ENCODE measurements at places on chromosomes 2 and 18. TPM values are rescaled to one million over a fixed set of nuclear protein-coding genes. Genes with fewer than 3 reads are reported as not detected.

GRCh38 chr2:105796131-105796638, 51.5 kb downstream of the NCK2 start:
- peak overlapping the region; percentile 26 for H3K4me3 ChIP-seq
- peaks cover 81% of the 10 kb centered on the region for H3K4me1 ChIP-seq
- peak overlapping the region; percentile 59 for H3K27ac ChIP-seq
- no peak for DNase-seq

Gene KIAA2012
- not detected for total RNA-seq

Gene TCF23
- total RNA-seq: 0.08 TPM

Gene SLC66A2
- 27.4 TPM for total RNA-seq

DNA sequence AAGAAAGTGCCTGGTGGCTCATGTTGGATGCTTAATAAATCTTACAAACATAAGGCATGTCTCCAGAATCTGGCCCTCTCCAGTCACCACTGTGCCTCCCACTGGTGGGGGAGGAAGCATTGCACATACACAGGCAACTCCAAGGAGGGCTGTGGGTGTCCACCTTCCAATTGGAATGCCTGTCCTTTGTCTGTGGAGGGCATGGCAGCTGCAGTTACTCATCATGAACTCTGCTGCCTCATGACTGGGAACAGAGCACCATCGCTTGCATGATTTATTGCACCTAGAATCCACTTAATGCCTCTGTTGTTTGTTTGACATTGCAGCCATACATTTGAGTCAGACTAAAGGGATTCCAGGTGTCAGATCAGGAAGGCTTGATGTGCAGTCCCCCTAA, 278.9 kb downstream of the PRKCE start:
- peaks cover 59% of the 10 kb centered on the region for H3K4me1 ChIP-seq
- H3K27ac ChIP-seq: peak overlapping the region; percentile 88
- H3K27me3 ChIP-seq: no peaks in the 10 kb centered on the region
- H3K4me3 ChIP-seq: no peak overlapping the region
- no peaks in the 10 kb centered on the region for H3K36me3 ChIP-seq

DNA sequence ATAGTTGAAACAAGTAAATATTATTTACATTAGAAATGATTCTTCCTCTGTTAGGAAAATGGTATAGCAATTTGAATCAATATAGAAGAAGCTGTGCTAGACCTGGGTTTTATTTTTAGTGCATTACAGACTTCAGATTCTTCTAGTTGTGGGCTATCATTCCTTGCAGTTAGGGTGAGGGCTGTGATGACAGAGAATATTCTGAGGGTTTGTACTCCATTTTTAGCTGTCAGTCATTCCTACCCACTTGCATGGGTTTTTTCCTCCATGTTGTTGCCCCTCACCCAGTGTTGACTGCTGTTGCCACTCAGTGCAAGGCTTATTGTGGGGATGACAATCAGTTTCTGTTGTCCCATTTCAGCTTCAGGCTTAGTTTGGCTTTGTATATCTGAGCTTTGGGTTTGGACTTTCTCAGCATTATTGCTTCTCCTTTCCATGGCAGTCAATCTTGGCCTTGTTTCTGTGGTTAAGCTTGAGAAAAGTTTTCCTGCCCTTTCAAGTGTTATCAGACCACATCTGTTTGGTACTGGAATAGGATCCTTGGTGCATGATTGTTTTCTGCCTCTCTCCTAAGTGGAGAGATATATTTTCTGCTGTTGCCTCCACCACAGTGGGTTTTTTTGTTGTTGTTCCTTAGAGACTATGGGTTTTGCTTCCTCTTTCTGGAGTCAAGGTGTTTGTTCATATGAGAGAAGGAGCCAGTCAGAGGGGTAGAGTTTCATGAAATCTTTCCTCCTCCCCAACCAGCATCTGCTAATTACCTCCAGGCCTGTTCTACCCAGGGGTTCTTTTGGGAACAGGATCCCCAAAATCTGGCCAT, 312.7 kb upstream of the CWC22 start:
- no peaks in the 10 kb centered on the region for H3K4me1 ChIP-seq
- H3K27me3 ChIP-seq: no peaks in the 10 kb centered on the region
- H3K36me3 ChIP-seq: no peaks in the 10 kb centered on the region
- no peak overlapping the region for H3K4me3 ChIP-seq
- no peak for DNase-seq
- no peak overlapping the region for H3K27ac ChIP-seq

Gene CCDC148
- 0.30 TPM for total RNA-seq

DNA sequence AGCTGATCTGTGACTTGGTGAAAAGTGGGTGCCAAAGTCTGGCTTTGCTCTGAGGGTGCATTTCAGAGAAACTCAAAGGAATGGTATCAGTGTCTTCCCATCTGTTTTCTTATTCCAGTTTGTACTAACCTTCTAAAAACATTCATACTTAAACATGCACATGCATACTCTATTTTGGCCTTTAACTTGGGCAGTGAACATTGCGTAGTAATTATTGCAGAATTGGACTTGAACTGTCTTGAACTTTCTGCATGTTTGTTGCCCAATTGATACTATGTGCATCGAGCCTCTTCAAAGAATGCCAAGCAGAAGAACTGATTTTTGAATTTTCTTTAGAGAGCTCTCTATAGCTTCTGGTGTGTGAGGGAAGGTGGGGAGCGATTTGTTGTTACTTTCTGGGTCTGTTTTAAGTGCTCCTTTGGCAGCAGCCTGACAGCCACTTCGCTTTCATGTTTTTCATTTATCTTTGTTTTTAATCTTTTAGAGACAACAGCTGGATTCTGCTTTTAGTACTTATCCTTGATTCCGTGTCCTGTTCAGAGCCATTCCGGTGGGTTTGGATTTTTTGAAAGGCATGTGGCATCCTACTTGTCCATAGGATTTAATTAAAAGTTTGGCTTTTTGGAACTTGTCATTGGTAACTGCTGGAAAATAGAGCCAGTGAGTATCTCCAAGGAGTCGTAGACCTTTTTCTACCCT, 159.2 kb downstream of the RAPGEF4 start:
- no peak overlapping the region for H3K27ac ChIP-seq
- no peak for DNase-seq
- no peak overlapping the region for H3K4me3 ChIP-seq

DNA sequence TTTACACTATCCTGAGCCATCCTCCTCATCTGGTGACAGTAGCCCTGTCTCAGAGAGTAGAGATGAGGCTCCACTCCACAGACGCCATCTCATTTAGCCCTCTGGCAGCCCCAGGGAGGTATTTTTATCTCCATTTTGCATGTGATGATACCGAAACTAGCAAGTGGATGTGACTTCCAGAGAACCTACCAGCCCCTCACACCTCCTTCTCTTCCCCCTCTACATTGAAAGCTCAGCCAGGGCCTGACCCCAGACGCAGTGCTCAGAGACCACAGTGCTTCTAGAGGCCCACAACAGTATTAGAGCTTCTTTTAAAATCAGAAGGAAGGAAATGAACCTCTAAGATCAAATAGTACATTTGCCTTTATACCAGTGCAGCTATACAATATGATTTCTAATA, 8.3 kb downstream of the GYPC start:
- H3K4me1 ChIP-seq: peaks cover 97% of the 10 kb centered on the region
- no peaks in the 10 kb centered on the region for H3K27me3 ChIP-seq
- peak overlapping the region; percentile 98 for H3K27ac ChIP-seq
- H3K4me3 ChIP-seq: no peak overlapping the region
- no peak for DNase-seq
- H3K36me3 ChIP-seq: peaks cover 6% of the 10 kb centered on the region

- peaks cover 75% of the 10 kb centered on the region for H3K4me1 ChIP-seq
- H3K36me3 ChIP-seq: no peaks in the 10 kb centered on the region
- H3K4me3 ChIP-seq: no peak overlapping the region
- DNase-seq: no peak
- peak overlapping the region; percentile 0 for H3K27ac ChIP-seq
Measured at GRCh38 chr2:24343225-24343882, 17.0 kb downstream of the ITSN2 start.

All from left ventricle myocardium inferior (tissue), 1 donor.